ENCODE measurements at places on chromosomes 4 and X.
A peak's percentile ranks its signal among the peaks of the same experiment; 100 is the strongest.

- DNase-seq, result peak; percentile 67
Observed at GRCh38 chr4:102500696-102501446, at the start of gene NFKB1. TSS of gene NFKB1 (plus strand) at chr4:102501359. CDS start at chr4:102525519, 24,160 bp downstream.

GRCh38 chrX:13103914-13104274 is 59.5 kb upstream of the FAM9C start:
- DNase-seq, result no peak

DNA sequence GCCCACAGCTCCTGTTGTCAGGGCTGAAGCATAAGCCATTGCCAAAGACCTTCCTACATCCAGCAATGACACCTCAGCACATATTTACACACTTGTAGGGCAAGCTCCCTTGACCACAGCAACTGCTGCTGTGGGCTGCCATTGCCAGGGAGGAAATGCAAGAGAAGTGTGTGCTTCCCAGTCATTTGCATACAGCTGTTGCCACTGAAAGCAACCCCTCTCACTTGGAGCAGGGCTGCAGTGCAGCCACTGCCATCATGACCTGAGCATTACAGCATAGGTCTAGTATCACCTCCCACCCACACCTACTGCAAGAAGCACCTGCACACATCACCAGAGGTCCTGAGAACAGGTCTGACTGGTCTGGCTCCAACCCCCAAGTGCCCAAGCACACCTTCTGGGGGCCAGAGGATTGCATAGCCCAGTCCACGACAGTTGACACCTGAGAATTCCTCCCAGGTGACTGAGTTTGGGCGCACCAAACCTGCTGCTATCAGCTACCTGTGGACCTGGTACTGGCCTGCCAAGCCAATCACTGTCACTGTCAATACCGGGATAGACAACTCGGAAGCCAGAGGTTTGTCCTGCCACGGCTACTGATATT is 636.5 kb upstream of the SLIT2 start:
- DNase-seq, result peak; percentile 38

- DNase-seq, result no peak
Observed at GRCh38 chr4:7763788-7764187, 175.9 kb downstream of the AFAP1 start.

- DNase-seq, result no peak
Observed at GRCh38 chr4:151092488-151092887, 6.9 kb upstream of the RPS3A start.

GRCh38 chr4:165874072-165874790 is 1.2 kb downstream of the TLL1 start:
- no peak for DNase-seq

DNA sequence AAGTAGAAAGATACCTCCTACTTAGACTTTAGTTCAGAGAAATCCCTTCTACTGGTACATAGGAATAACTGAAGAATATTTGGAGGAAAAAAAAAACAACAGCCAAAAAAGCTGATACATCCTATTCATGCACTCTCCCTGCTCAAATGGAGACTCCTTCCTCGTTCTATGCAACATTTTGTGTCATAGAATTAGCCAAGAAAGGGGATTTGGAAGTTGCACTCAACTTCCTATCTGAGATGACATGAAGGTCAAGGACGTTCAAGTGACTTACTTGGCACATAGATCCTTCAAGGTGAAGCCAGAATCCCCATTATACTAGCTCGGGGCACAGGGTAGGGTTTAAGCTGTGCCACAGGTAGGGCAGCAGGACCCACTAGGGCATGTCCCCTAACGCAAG is 56.2 kb upstream of the S100G start:
- DNase-seq, result no peak

DNA sequence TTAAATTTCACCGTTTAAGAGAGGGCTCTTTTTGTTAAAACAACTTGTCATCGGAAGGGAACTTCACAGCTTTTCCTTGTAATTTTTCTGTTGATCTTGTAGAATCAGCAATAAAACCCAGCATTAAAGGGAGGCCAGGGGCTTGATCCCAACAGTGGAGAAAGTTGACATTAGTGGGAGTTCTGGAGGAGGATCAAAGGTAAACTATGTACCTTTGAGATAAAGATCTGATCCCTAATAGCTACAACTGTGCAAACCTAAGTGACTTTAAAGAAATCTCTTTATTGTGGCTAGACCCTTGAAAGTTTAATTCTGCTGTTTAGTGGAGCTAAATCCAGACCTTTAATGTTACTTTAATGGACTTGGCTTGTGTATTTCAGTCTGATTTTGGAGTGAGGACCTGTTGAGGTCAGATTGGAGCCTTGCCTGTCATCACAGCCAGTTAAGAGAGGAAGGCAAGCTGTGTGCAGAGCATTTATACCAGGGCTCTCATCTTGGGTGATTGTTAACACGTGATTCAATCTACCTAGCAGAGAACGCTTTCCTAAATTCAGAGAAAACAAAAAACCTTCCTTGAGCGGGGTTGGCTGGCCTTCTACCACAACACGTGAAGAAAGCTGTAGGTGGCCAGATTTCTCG is 1.7 kb downstream of the DOCK11 start:
- no peak for DNase-seq

DNA sequence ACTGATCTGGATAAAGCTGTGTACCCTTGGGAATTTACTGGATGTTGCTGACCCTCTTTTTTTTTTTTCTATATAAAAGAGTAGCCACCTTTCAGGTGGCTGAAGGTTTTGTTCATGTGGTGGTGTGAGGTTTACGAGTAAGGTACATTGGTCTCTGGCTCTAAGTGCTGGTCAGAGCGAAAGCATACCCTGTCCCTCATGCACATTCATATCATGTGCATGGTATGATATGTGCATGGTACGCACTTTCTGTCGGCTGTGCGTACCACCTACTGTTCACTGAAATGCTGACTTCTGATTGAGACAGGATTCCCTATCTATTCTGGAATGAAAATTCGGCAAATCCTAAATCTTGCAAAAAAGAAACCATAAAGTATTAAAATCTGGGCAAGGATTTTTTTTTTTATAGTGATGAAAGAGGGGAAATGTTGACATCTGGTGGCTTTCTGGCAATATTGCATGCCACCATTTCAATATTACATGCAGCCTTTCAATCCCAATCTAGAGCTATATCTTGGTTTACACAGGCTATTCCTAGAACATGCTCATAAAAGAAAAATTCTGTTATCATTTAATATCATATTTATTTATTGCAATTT is 32.8 kb downstream of the FAM149A start:
- DNase-seq, result no peak

DNA sequence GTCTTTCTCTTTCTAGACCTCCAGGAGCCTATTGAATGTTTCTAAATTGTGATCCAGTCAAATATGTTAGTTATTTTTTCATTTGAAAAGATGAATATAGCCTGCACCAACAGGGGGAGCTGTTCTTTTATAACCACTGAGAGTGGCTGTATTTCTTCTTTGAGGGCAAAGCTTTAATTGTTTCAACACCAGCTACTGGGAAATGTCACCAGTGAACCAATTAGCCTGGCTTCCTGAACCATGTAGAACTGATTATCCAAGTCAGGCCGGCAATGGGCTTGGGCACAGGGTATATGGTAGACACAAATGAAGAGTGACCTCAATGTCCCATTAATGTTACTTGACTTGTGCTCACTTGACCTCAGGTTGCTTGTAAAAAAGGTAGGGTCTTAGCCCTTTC is 4.8 kb upstream of the DAPP1 start:
- DNase-seq, result no peak

DNA sequence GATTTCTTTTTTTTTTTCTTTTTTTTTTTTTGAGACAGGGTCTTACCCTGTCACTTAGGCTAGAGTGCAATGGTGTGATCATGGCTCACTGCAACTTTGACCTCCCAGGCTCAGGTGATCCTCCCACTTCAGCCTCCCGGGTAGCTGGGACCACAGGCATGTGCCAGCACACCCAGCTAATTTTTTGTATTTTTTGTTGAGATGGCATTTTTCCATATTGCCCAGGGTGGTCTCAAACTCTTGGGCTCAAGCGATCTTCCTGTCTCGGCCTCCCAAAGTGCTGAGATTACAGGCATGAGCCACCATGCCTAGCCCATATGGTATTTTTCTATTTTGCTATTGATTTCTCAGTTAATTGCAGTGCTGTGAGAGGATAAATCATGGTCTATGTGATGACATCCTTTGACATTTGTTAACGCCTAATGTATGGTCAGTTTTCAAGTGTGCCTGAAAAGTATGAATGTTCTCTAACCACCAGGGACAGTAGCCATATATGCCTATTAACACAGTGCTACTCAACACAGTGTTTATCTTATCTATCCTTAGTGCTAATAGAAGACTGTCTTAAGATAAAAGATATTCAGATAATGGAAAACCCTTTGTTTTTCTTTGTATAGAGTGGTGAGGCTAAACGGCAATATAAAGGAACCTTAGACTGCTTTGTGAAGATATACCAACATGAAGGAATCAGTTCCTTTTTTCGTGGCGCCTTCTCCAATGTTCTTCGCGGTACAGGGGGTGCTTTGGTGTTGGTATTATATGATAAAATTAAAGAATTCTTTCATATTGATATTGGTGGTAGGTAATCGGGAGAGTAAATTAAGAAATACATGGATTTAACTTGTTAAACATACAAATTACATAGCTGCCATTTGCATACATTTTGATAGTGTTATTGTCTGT is 9.1 kb upstream of the HSPA4L start:
- no peak for DNase-seq

GRCh38 chrX:9048801-9049200 is 14.9 kb upstream of the FAM9B start:
- no peak for DNase-seq

DNA sequence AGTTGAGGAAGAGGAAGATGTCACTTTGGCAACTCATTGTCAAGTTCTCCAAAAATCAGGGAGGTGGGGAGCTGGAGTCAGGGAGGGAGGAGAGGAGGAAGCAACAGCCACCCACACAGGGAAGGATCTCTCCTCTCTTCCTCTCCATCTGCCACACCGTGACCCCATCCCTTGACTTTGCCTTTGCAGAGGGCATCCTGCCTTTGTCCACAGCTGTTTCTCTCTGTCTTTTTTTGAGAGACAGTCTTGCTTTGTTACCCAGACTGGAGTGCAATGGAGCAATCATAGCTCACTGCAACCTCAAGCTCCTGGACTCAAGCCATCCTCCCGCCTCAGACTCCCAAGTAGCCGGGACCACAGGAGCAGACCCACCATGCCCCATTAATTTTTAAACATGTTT is 276.0 kb downstream of the SHOX start:
- no peak for DNase-seq

GRCh38 chrX:23403849-23404248 is 69.2 kb downstream of the PTCHD1 start:
- DNase-seq, result no peak

DNA sequence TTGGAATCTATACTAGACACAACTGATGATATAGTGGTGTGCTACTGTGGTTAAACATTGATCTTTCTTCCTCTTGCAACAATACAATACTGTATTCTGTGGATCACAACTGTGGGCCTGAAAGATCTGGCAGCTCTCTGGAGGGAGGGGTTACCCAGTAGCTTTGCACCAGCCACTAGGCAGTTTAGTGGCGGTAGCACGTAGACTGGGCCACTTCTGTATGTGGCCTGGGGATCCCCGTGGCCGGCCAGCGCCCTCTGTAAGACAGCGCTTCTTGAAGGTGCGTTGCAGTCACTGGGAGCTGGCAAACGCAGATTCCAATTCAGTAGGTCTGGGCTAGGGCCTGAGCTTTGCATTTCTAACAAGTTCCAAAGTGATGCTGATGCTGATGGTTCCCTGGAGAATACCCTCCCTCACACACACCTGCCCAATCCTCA is 168.6 kb downstream of the MGST2 start:
- no peak for DNase-seq

GRCh38 chrX:11269006-11269405 is 24.2 kb upstream of the AMELX start:
- no peak for DNase-seq

DNA sequence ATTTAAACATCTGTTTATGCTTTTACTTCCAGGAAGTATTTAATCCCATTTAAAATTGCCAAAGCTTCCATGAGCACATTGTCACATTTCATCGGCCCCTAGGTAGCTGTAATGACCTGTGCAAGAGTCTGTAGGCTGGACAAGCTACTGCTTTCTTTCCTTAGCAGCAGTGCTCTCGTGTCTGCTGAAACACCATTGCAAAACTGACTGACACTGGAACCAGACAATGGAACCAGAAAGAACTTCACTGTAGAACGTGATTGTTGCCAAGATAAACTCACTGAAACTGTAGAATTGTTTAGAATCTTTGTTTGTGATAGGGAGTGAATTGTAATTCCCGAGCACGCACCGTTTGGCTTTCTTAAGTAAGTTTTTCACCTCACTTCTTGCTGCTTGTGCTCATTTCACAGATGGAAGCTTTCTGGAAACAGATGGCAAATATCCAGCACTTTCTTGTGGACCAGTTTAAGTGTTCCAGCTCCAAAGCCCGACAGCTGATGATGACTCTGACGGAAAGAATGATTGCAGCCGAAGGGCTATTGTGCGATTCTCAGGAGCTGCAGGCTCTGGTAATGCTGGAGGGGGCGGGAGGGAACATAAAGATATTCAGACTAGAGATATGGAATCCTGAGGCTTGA is 36.9 kb downstream of the EVC start:
- no peak for DNase-seq

DNA sequence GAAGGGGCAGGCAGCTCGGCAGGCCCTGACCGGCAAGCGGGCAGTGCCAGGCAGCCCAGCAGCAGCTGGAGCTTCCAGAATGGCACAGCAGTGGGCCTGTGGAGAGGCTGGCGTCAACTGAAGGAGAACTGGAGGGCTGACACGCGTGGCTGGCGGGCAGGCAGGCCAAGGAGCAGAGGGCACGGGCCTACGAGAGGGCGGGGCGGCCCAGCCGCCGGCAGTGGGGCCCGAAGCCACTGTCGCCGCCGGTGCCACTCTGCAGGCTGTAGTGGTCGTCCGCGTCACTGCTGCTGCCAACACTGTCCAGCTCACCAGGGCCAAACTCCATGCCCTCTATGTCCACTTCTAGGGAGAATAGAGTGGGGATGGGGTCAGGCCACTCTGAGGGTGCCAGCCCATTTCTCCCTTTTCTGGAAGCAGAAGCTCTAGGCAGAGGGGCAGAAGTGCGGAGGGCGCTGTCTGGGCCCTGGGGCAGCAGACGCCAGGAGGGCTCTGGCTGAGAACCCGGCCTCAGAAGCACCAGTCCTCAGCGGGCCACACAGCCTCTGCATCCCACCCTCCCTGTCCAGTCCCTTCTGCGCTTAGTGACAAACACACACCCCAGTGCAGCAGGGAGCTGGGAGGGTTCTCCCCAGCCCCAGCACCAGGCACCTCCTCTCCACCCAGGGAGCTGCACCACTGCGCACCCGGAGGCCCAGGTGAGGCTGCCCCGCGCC is 8.6 kb upstream of the HAUS3 start:
- DNase-seq, result no peak

DNA sequence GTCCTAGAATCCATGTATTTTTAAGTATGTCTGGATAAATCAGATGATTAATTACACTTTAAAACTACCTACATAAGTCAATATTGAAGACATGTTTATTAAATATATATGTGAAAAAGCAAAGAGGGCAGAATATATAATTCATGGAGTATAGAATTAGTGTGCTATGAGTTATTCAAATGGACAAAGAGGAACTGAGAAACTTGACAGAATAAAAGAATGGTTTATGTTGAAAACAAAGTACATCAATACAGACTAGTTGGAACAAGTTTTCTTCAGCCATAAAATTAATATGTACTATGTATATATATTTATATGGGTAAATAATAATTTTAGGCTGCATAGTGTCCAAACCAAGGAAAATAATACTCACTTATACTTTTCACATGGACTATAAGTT is 173.5 kb downstream of the NPFFR2 start:
- DNase-seq, result no peak

- peak; percentile 26 for DNase-seq
Observed at GRCh38 chr4:168585168-168586091, 88.6 kb downstream of the PALLD start.

Measured in DND-41 (cell line).